ENCODE measurements at places on chromosomes 5 and 9.

DNA sequence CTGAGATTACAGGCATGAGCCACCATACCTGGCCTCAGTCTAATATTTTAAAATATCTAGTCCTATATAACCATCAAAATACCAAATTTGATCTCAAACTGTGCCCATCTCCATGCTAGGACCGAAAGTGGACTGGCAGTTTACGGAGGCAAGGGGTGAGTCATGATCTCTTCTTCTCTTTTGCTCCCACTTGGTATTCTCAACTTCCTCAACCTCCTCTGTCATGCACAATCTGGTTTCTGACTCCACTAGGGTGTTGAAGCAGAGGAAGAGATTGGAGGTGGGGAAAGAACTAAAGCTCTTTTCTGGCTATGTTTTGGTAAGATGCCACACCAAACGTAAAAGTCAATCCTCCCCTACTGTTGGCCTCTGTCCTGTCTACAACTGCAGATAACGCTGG, 55.9 kb upstream of the CEMIP2 start:
- peak; percentile 41 for DNase-seq

DNA sequence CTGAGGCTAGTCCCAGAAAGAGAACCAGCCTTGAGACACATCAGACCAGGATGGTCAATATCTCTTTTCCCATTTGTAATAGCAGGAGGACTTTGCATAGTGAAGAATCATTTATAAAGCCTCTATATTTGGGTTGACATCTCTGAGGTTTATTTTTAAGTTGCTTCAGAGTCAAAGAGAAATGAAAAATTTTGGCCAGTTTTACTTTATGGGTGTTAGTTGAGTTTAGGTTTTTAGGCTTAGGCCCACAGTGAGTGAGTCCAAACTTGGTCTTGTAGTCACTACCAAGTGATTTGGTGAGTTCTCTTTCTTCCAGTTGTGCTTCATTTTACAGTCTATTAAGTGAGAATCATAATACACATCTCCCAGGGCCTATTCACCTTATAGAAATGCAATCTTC, 5.3 kb upstream of the MEF2C start:
- no peak for DNase-seq

DNA sequence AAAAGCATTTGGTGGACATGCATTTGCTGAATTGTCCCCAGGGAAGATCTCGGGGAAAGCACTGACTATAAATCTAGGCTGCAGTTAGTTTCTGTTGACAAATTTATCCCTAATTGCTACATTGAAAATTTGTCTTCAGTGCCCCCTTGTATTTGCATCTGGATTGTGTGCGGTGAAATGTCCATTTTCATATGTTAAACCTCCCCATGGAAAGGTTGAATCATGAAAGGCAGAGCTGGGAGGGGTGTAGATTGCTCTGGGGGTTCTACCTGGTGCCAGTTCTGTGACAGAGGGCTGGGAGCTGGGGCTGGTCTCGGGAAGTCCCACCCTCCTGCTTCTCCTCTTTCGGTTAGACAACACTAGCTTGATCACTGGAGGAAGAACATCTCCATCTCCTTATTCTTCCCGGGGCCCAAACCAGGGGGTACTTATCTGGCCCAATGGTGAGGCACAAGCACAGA, 101.9 kb downstream of the GADD45G start:
- no peak for DNase-seq

DNA sequence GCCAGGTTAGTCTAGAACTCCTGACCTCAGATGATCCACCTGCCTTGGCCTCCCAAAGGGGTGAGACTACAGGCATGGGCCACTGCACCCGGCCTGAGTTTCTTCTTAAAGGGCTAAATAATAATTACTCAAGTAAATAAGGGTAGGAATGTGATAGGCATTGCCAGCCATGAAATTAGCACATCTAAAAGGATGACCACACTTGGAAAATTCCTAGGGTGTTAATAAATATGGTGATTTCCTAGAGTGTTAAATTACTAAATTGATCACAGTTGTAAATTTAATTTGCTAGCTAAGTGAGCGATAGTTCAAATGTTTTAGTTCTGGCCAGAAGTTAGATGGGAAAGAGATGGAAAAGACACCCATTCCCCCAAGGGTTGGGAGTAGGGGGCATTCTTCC, 53.4 kb downstream of the UBAP1 start:
- no peak for DNase-seq

DNA sequence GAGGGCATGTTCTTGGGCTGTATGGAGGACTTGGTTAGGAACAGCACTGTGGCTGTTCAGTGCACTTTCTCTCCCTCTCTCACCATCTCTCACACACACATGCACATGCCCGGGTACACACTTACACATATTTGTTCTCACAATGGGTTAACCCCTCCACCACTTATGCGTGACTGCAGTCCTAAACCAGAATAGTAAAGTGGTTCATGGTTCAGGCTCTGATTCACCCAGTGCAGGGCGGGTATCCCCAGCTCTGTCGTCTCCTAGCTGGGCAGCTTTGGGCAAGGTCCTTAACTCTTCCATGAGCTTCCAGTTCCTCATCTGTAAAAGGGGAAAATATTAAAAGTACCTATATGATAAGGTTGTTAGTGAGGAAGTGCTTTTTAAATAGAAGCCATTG, 45.3 kb upstream of the GALNT10 start:
- no peak for DNase-seq

DNA sequence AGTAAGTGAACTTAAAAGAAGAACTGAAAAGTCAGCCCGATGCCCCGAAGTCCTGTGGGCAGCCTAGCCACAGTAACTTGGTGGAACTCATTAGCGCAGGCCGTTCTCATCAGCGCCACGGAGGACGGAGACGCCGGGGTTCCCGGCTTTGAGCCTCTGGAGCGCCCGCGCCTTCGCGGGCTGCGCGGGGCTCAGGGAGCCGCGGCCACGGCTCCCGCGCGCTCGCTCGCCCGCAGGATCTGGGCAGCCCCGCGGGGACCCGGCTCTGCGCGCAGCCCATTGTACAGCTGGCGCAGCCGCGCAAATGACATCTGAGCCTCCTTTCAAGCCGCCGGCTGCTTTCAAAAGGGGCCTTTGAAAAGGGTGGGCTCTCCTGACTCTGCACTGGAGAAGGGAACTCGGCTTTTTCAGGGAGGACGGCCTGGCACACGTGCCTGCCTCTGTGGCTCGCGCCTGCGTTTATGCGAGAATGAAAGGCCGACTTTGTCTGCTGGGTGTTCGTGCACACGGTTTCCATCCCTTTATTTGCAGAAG, 40.7 kb downstream of the TLR4 start:
- peak; percentile 58 for DNase-seq

- DNase-seq = peak; percentile 57
These were observed 20.5 kb downstream of the MVB12B start for GRCh38 chr9:126347093-126347492.

DNA sequence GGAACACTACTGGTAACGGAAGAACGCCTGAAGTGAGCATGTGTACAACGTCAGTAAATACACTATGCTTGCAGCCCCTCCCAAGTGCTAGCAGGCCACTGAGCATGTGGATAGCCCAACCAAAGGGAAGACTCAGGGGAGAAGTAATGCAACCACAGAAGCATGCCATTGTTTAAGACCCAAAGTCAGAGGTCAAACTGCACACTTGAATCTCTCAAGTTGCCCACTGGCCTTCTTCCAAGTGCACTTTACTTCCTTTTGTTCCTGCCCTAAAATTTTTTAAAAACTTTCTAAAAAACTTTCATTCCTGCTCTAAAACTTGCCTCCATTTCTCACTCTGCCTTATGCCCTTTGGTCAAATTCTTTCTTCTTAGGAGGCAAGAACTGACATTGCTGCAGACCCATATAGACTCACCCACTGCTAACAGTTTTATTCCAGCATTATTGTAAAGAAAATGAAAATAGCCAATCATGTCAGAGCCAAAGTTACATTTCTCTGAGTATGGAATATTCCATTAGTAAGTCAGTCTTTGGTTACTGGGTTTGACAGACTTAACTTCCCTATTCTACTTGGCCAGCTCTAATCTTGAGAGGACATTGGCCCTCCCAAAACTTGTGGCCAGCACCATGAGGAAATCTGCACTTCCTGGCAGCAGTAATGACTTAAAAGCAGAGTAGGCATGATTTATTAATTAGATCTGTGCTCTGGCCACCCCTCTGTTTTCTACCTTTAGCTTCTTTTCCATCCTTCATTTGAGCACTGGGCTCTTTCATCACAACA, 76.9 kb downstream of the TSSK1B start:
- peak; percentile 81 for DNase-seq

GRCh38 chr5:113203916-113204315, 227.3 kb downstream of the DCP2 start:
- no peak for DNase-seq

GRCh38 chr5:133698259-133698554, 85.9 kb upstream of the FSTL4 start:
- no peak for DNase-seq

GRCh38 chr9:99867536-99867935, 38.9 kb upstream of the STX17 start:
- peak; percentile 29 for DNase-seq

GRCh38 chr9:100375658-100376057, 22.9 kb upstream of the TEX10 start:
- DNase-seq = no peak

DNA sequence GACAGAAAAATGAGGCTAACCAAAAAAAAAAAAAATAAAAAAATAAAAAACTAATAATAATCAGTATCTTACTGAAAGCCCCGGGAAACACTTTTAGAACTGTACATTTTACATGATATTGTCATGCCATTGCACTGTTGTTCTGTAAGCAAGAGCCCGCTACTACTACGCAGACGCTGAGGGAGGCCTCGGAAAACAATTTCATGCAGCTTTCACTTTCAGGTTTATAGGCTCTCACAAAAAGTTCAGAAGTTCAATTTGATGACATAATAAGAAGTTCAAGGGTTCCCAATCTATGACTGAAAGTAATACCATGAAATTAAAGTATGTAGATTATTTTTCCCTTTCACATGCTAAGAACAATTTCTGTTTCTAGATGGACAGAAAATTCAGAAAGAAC, 318.3 kb upstream of the ITGA1 start:
- peak; percentile 65 for DNase-seq

DNA sequence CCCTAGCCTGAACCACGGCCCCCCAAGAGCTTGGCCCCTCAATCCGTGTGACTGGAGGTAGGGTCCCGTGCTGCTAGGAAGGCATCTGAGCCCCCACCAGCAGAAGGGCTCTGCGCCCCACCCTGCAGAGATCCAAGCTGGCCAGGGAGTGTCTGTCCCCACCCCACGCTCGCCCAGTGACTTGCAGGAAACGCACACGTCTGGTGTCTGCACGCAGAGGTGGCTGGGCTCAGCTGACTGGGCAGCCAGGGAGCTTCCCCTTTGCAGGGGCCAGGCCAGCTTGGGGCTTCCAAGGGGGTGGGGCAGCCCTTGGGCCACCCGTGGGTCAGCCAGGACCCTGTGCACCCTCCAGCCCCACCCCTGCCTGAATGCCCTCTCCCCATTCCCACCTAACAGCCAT, 24.3 kb downstream of the NOTCH1 start:
- no peak for DNase-seq

- no peak for DNase-seq
These were observed 335.2 kb upstream of the TARS1 start for GRCh38 chr5:33105521-33105941.

GRCh38 chr9:115008536-115009270, 78.3 kb upstream of the TNFSF8 start:
- peak; percentile 70 for DNase-seq

DNA sequence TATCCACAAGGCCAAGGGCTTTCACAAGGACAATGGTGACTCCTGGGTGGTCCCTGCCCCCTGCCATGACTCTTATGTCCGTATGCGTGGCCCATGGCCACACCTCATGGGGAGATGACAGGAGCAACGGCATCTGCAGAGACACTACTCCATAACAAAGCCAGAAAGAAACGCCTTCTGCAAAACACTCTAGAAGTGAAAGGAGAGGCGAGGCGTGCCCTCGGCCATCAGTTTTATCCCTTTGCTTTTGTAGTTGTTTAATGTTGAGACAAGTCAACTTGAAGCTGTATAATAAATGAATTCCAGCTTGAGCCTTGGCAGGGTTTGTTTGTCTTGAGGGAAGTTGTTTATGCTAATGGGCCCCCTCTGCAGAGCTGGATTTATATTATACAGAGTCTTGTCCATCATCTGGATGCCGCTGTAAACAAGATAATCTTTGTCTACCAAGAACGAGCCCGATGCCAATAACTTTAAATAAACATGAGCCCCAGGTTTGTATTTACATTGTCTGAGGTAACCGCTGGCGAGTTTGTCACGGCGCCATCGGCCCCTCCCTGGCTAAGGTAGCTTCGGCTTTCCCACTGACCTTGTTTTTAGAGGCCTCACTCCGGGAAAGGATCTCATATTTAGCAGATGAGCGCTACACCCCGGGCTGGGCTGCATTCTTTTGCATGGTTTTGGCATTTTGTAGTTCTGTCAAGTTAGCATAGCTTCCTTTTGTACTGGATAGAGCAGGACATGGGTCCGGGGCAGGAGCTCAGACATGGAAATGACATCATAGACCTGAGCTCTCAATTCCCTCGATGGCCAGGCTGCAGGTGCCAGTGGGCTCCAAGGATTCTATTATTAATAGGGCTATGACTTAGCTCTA, 165.3 kb downstream of the ERCC6L2 start:
- DNase-seq = no peak

DNA sequence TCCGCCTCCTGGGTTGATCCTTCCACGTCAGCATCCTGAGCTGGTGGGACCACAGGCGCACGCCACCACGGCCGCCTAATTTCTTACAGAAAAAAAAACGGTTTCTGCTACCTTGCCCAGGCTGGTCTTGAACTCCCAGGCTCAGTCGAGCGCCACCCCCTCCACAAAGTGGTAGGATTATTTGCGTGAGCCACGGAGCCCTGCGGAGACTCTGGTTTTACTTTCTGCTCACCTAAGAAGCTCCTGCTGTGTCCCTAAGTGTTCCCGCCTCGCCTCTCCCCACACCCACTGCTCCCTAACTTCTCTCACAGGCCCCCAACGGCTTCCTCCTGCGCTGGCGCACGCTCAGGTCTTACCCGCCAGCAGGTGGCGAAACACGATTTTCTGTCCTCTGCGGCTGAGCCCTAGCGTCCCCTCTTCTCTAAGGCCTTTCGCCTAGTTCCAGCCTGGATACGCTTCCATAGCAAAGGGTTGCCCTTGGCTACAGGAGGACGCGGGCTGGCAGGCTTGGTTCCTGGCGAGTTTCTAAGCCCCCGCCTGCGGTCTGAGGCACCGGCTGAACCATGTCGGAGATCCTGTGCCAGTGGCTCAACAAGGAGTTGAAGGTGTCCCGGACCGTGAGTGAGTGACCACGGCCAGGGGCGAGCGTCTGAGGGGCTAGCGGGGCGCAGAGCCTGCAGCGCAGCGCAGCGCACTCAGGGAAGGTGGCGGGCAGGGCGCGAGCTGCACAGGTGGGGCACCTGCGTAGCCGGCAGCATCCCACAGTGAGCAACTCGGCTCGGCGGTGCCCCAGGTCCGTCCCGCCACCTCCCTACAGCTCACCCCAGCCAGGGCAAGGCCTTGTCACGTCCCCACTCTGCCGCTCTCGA, at the start of gene SPEF2:
SPEF2 (plus strand) TSS at position 429 of the 869 bp plus-strand sequence; CDS start at position 564, 135 bp downstream.
- DNase-seq = peak; percentile 90

- DNase-seq = no peak
These were observed 9.1 kb downstream of the SYK start for GRCh38 chr9:90810691-90811090.
